ENCODE measurements at places on chromosomes 3 and 15.

DNA sequence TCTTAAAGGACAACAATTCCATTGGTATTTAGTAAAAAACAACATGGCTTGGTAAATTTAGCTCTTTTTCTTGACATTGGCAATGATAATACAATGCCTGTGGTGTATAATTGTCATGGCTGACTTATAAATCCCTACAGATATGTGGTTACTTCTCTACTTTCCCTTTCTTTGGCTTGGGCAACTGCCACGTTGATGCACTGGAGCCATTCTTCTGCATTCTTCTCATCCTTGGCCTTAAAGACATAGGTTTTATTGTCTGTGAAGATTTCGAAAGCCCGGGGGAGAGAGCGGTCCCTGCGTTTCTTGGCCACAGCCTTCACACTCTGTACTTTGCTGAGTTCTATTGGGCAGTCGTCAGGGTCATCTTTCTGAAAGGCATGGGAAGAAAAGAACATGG lies 101.1 kb upstream of the CCNL1 start:
- DNase-seq = peak; percentile 53

DNA sequence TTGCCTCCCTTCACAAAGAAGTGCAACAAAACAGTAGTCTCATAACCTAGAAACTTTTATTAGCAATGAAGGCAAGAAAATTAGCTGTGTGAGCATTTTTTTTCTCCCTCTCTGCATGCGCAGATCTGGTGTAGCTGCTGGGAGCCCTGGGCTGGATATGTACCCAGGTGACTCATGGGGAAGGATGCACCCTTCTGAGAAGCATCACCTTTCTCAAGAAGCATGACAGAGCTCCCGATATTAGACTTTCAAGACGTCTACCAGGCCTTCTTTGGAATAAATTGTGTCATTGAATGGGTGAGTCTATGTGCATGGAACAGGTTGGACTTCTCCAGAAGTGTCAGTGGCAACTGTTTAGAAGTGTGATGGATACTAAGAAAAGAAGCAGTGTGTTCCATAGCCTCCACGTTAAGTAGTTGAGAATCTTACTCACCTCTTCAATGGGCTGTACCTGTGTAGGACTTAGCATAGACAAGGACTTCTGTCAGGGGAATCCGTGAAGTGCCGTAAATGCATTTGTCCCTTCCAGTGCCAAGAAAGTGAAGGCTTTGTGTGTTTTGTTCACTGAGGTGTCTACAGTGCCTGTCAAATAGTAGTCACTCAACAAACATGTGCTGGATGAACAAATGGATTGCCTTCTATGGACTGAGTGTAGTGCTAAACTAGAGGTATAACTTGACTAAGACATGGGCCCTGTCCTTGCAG lies 47.7 kb upstream of the RASGRP1 start:
- no peak for DNase-seq

GRCh38 chr3:47916201-47916600 lies 100.0 kb downstream of the MAP4 start:
- DNase-seq = no peak

GRCh38 chr3:62870321-62870720 lies 4.9 kb downstream of the CADPS start:
- DNase-seq = no peak

- no peak for DNase-seq
Measured at GRCh38 chr15:91018158-91018557, 4.2 kb downstream of the VPS33B start.

- DNase-seq = no peak
Measured at GRCh38 chr3:128590948-128591347, 59.7 kb downstream of the RPN1 start.

DNA sequence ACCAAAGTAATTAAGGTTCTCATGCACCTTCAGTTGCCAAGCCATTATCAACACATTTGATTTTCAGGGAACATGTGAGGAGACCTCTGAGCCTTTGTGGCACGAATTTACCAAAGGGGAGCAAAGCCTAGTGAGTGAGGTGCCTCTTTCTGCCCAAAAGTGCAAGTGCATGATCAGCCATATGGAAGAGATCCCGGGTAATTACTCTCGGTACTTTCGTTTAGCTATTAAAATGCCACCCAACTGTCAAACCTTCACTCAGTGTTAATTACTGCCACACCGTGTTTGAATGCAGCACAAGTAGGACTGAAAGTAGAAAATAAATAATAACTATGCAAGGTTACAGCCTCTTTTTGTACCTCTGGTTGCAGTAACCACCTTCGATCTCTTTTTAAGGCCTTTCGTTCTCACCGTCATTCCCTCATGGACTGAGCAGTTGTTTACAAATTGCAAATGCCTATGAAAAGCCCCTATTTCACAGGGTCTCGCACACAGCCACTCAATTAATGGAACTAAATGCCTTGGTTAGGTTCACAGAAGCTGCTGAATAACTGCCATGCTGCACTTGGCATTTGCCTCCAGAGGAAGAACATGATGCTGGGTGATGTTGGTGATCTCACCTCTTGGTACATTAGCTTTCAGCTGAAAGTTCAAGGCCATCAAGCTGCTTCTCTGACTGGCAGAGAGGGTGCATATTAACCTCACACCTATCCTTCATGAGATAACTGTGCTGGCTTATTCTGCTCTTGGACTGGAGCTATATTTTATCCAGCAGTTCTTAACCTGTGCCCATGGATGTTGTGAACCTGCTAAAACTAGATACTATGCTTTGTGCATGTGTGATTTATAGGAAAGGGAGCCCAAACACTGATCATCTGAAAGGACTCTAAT lies 69.9 kb downstream of the TNIK start:
- DNase-seq = no peak

DNA sequence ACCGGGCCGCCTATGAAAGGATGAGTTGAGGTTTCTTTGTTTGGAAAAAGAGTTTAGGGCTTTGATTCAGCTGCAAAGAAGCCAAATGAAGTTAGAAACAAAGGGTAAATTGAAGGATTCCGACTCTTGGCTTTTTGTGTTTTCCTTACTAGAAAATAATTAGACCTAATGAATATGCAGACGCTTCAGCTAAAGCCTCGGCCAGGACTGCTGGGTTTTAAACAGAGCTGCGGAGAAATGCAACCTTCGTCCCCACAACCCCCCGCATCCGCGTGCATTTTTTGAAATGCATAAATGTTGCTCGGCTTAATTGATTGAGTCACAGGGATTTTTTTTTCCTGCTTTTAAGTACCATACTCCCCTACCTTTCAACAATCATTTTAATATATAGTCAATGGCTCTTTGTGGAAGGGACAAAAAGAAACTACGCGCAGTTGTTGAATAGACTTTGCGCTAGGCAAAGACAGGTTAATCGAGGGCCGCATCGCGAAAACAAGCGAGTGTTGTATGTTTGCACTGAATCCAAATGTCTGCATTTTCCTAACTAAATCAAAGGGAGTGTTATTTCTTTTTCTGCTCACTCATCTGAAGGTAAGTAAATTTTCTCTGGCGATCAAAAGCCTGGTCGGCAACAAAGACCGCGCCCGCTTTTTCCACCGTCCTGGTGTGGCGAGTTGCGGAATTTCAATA lies 1.3 kb upstream of the ZIC4 start:
- peak; percentile 52 for DNase-seq

DNA sequence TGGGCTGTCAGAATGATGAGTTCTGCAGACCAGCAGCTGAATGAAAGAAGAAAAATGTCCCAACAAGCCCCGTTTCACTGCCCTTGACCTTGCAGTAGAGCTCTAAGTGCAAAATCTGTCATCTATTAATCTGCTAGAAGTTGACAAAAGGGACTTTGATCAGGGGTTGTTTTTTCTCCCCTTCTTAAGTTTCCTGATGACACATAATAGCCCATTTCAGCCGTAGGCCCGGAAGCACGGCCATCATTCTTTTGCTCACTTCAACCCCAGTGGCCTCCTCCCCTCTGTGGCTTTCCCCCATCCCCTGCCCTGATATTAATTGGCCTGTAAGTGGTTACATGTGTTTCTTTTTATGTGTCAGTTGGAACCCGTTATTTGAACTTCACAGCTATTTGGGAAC lies 298.9 kb downstream of the RPLP1 start:
- no peak for DNase-seq

GRCh38 chr3:55541016-55541415 lies 53.9 kb upstream of the WNT5A start:
- peak; percentile 72 for DNase-seq

DNA sequence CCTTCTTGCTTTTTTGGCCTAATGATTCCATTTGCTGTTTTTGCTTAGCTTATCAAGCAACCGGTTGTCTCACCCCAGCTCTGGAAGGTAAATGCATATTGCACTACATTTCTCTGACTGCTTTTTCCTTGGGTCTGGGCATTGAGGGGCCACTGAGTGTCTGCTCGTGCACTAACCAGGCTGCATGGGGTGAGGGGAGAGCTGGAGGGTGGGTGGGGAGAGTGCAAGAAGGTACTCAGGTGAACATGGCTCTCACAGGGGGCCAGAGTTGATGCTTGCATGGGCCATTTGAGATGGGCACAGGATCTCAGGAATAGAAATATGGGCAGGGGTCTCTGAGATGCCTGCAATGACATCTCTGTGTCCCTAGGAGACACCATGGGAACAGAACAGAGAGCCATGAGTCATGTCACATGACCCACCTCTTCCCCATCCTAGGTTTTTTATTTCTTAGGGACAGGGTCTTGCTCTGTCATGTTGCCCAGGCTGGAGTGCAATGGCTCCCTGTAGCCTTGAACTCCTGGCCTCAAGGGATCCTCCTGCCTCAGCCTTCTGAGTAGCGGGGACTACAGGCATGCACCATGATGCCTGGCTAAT lies 6.2 kb downstream of the ALPK3 start:
- no peak for DNase-seq

GRCh38 chr15:51051776-51052175 lies 42.9 kb downstream of the TNFAIP8L3 start:
- DNase-seq = no peak

GRCh38 chr3:112637700-112638099 lies 3.2 kb downstream of the CCDC80 start:
- no peak for DNase-seq

DNA sequence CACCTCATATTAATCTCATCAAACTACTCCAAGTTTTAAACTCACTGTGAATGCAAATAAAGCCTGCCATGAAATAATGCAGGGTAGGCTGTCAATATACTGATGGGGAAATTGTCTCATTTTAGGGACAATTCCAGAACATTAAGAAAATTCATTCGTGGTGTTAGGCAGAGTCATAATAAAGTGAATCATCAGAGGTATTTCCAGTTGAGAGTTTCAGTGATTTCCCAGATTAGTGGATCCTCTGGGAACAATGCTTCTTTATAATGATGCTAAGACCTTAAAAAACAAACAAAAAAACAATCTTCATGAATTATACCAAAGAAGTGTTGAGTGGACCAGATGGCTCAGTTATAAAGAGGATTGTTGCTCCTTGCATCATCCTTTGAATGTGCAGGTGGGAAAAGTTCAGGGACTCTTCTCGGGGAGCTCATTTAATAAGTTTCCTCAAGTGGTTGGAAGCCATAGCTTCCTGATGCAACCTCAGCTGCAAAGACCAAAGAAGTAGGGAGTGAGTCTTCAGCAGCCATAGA lies 360.9 kb upstream of the TRIM42 start:
- no peak for DNase-seq

GRCh38 chr3:191254098-191254873 lies 55.2 kb downstream of the OSTN start:
- DNase-seq = peak; percentile 90

DNA sequence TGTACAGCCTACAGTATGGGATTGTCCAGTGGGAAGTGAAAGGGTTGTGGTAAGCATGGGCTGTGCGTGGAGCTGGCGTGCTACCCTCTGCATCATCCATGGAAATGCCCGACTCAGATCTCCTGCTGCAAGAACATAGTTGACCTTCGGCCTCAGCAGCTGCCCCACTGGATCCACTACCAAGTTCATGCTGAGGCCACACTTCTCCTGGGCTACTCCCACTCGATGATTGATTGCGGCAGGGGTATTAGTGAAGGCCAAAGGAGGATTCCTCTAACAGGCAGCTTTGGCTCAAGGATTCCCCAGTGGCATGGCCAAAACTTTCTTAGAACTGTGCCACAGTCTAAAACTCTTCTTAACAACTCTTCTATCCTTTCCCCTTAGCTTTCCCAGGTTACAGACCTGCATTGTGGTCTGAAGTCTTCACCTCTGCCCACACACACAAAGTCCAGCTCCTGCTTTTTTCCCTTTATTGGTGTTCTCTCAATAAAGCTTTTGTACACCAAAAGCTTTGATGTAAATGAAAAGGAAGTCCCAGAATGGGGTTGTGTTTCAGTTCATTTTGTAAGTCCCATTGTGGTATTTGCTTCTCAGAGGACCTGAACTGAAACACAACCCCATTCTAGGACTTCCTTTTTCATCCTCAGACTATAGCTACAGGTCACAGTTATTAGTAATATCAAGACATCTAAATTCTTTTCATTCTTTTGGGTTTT lies 4.9 kb upstream of the TBC1D5 start:
- no peak for DNase-seq

DNA sequence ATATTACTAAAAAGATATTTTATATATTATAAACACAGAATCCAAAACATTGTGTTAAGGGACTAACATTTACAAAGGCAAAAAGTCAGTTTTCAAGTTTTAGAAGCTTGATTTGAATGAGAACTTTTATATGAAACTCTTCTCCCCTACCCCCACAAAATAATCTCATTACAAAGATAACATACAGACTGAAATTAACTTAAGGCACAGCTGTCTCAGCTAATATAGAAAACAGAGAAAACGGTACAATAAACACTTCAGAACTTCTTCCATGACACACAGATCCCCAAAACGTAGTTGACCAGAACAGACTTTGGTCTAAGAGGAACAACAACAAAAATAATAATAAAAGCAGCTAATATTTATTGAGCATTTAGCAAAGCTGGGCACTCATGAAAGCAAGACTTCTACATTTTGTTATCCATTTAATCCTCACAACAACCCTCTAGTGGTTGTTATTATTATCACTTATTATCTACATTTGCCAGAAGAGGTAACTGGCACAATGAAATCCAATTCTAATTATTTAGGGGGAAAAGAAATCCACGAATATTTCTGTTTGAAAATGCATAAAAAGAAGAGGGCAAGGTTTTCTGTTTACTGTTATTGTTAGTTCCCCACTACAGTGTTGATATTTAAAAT lies 68.1 kb downstream of the PFN2 start:
- DNase-seq = peak; percentile 36

GRCh38 chr3:8523041-8523440 lies 21.4 kb downstream of the LMCD1 start:
- no peak for DNase-seq

GRCh38 chr15:65778269-65778668 lies 13.8 kb downstream of the DENND4A start:
- DNase-seq = no peak

DNA sequence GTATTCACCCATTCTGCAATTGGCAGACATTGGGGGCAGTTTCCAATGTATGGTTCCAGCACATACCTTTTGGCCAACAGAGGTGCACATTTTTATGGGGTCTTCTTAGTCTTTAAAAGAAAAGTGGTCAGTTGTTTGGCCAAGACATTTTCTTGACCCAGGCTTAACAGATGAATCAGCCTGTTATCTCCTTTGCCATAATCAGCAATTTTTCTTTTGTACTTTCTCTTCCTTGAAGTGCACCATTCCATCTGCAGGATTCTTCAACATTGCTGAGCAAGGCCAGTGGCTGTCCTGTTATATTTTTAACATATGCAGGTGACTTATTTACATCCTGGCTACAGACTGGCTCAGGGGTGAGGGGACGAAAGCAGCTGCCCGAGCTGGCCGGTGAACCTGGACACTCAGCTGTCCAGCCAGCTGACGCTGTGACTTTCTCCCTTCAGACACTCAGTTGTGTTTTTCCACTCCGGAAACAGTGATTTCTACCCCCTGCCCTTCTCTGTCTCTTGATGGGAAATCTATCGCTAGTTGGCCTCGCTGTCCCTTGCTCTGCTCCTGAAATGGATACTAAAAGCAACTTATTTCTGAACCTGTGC lies 96.5 kb upstream of the TNFAIP8L3 start:
- DNase-seq = no peak

GRCh38 chr3:187914231-187914630 lies 169.0 kb upstream of the BCL6 start:
- DNase-seq = no peak

- peak; percentile 51 for DNase-seq
Measured at GRCh38 chr3:188264226-188265207, 110.6 kb downstream of the LPP start.

Data from choroid plexus epithelial cell (primary cell).